Colonic mucosa (tissue), 4 donors: ENCODE measurements at places on chromosomes 4 and X. TPM values are rescaled to one million over a fixed set of nuclear protein-coding genes. Genes with fewer than 3 reads are reported as not detected.

GRCh38 chr4:145130788-145131399 lies 32.8 kb downstream of the ABCE1 start:
- no peak for DNase-seq
- H3K36me3 ChIP-seq: no peaks in the 10 kb centered on the region
- no peak overlapping the region for H3K27ac ChIP-seq

DNA sequence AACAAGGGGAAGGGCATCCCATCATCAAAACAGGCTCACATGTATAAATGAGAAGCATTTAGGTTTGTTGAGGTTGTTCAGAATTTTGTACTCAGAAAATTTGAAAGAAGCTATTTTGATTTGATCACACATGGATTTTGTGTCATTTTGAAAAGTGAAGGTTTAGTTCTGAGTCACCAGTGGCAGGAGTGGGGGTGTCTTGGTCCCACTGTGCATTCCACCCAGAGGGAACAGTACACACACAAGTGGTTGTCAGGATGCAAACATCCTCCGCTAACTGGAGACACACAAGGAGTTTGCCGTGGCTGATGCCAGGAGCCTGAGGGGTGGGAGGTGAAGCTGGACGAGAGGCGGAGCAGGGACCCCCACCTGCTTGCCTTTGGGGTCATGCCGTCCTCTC lies 198.2 kb upstream of the PSAPL1 start:
- H3K27ac ChIP-seq: no peak overlapping the region
- H3K4me3 ChIP-seq: no peak overlapping the region
- H3K36me3 ChIP-seq: no peaks in the 10 kb centered on the region
- H3K4me1 ChIP-seq: no peaks in the 10 kb centered on the region
- no peak for DNase-seq

DNA sequence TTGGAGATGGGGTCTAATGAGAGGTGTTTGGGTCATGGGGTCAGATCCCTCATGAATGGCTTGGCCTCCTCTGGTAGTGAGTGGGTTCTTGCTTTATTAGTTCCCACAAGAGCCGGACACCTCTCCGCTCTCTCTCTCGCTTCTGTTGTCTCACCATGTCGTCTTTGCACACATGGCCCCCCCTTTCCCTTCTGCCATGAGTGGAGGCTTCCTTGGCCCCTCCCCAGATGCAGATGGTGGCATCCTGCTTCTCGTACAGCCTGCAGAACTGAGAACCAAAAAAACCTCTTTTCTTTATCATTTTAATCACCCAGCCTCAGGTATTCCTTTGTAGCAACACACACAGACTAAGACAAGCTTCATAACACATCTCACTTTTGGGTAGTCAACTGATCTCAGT lies 49.6 kb upstream of the SPRY1 start:
- no peak for DNase-seq
- H3K4me3 ChIP-seq: no peak overlapping the region
- H3K27ac ChIP-seq: no peak overlapping the region

POLA1 gene
- 19.6 TPM for total RNA-seq

NXF3 gene
- total RNA-seq: 0.40 TPM

DNA sequence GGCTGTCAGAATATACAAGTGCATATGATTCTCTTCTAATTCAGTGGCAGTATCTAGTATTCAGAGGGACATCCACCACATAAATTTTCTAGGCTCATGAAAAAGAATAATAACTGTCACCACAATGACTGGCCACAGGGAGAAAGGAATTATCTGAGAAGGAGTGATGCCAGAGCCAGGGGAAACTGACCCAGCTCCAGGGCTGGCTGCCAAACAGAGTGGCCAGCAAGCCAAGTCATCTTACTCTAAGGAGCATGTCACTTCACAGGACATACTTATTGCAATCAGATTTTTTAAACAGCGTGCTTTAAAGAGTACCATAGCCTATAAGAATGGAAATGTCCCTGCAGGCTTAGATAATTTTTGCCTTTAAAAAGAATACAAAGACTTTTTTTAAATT lies 5.8 kb upstream of the SEPTIN11 start:
- no peak overlapping the region for H3K4me3 ChIP-seq
- H3K36me3 ChIP-seq: no peaks in the 10 kb centered on the region
- no peak for DNase-seq
- no peaks in the 10 kb centered on the region for H3K27me3 ChIP-seq
- H3K27ac ChIP-seq: no peak overlapping the region

DUSP9 gene
- 0.49 TPM for total RNA-seq

DNA sequence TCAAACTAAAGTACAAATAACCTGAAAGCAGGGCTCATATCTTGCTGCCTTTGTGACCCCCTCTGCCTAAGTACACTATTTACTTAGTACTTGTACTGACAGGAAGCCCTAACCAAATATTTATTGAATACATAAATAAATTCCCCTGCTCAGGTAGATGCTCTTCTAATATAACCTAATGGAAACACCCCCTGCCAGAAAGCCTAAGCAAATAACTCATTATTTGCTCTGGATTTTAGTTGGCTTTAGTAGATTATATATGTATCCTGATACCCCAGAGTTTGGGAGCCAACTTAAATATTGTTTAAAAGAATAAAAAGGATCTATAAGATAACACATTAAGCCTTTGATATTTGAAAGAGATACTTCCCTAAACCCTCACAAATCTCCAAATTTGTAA lies 318.2 kb downstream of the PPP1R2C start:
- H3K27me3 ChIP-seq: peaks cover 2% of the 10 kb centered on the region
- no peak overlapping the region for H3K4me3 ChIP-seq
- H3K4me1 ChIP-seq: no peaks in the 10 kb centered on the region
- H3K27ac ChIP-seq: no peak overlapping the region

DNA sequence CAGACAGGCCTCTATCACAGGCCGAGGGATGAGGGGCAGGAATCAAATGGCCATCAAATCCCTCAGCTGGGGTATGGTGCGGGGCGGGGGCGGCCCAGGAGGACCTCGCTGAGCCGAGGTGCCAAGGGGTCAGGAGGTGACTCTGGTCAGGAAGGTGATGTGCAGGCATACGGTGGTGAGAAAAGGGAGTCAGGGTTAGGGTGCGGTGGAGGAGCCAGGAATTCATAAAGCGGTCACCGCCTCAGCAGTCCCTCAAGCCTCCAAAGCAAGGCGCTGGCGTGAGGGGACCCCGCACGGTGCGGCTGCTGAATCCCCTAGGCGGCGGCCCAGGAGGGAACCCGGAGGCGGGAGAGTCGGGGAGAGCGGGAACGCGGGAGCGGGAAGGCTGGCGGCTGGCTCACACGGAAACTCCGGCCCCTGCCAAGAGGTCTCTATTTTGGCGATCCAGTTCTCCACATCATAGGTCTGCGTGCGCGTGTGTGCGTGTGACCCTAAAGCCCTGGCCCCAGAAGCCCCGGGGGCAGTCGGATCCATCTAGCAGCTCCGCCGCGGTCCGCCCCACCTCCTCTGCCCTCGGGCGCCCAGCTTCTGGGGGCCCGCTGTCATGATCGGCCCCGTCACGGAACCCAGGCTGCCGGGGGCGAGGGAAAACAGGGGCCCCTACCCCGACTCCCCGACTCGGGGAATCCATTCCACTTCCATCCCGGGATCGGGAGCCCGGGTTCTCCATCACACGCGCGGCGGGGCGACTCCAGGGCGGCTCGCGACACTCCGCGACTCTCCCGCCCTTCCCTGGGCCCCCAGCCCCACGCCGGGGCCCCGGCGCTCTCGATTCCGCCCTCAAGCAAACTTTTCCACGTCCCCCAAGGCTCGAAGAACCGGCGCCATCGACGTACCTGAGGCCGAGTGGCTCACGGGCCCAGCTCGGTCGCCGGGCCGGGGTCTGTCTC lies 593 bp downstream of the ELF4 start:
- peak overlapping the region; percentile 54 for H3K4me3 ChIP-seq
- no peak for DNase-seq
- H3K27ac ChIP-seq: peak overlapping the region; percentile 90
- no peaks in the 10 kb centered on the region for H3K27me3 ChIP-seq
- H3K36me3 ChIP-seq: no peaks in the 10 kb centered on the region
- no peaks in the 10 kb centered on the region for H3K4me1 ChIP-seq

- H3K27ac ChIP-seq: peak within 1 kb of the TSS; percentile 87
- H3K4me1 ChIP-seq: no peaks in the 10 kb centered on the region
- no peaks in the 10 kb centered on the region for H3K36me3 ChIP-seq
Measured at GRCh38 chrX:65667503-65668376, at the start of gene MSN. MSN (plus strand) TSS chrX:65667654; CDS start chrX:65667842, 188 bp downstream.

GRCh38 chr4:1509366-1509765 lies 103.1 kb upstream of the NKX1-1 start:
- no peaks in the 10 kb centered on the region for H3K4me1 ChIP-seq
- no peak overlapping the region for H3K27ac ChIP-seq
- DNase-seq: no peak
- H3K27me3 ChIP-seq: no peaks in the 10 kb centered on the region
- no peak overlapping the region for H3K4me3 ChIP-seq

DNA sequence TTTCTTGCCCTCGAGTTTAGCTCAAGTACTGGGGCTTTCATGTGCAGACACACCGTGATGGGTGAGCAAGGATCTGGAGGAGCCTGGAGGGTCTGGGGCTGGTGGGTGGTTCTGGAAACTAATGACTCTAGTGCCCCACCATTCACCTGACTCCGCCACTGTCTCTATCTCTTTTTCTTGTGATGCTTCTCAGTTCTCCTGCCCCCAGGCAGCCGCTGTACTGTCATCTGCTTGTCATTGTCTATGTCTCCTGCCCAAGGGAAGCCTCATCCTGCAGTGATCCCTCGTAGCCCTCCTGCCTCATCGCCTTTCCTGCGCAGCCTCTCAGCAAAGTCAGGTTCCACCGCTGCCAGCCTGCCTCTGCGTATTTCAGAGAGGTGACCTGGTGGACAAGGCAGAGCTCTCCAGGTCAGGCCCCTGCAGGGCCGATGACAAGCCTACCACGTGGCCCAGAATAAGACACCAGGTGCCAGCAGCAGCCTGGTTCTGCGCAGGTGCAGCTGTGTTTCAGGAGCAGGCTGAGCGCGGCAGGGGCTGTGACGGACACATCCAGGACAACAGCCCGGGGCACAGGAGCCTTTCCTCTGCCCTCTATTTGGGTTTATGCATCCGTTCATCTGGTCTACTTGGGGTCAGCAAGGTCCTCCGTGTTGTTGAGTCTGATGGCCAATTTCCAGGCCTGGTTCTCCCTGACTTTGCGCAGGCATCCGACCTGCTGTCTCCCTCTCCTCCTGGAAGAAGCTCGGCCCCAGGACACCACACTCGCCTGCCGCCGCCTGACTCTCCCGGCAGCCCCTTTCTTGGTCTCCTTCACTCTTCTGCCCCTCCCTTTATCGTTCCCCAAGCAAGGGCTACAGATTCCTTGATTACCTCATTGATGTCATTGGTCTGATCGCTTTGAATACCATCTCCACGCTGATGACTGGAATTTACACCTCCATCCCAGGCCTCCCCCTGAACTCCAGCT lies 30.9 kb upstream of the CDKN2AIP start:
- no peak overlapping the region for H3K27ac ChIP-seq
- DNase-seq: no peak
- no peak overlapping the region for H3K4me3 ChIP-seq
- H3K27me3 ChIP-seq: no peaks in the 10 kb centered on the region
- no peaks in the 10 kb centered on the region for H3K4me1 ChIP-seq

- H3K36me3 ChIP-seq: no peaks in the 10 kb centered on the region
- no peak for DNase-seq
- H3K27me3 ChIP-seq: no peaks in the 10 kb centered on the region
Measured at GRCh38 chr4:187469627-187470026, 525.9 kb upstream of the ZFP42 start.

GRCh38 chr4:151811403-151811802 lies 50.6 kb upstream of the GATB start:
- H3K27me3 ChIP-seq: no peaks in the 10 kb centered on the region
- no peak overlapping the region for H3K4me3 ChIP-seq
- no peaks in the 10 kb centered on the region for H3K4me1 ChIP-seq
- H3K27ac ChIP-seq: no peak overlapping the region

SUV39H1 gene
- 4.8 TPM for total RNA-seq

DNA sequence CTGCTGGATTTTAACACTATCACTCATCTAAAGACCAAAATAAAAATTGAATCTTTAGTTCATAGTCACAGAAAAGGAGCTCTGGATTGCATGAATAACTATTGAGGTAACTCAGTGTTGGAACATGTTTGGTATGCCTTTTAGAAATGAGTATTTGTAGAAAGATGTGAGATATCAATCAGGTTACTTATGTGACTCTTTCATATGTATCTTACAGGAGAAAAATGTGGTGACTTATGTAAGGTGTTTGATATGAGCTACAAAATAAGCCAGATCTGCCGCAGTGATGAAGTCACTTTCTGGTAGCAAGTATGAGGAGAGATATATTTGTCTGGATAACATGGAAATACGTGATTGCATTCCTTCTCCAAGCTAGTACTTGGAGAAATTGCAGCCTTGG lies 1653.3 kb upstream of the PCDH7 start:
- no peaks in the 10 kb centered on the region for H3K27me3 ChIP-seq
- no peak for DNase-seq
- no peaks in the 10 kb centered on the region for H3K36me3 ChIP-seq
- no peak overlapping the region for H3K4me3 ChIP-seq
- H3K27ac ChIP-seq: no peak overlapping the region
- no peaks in the 10 kb centered on the region for H3K4me1 ChIP-seq

- no peaks in the 10 kb centered on the region for H3K36me3 ChIP-seq
- no peaks in the 10 kb centered on the region for H3K27me3 ChIP-seq
- H3K27ac ChIP-seq: no peak overlapping the region
- DNase-seq: no peak
- H3K4me1 ChIP-seq: no peaks in the 10 kb centered on the region
Measured at GRCh38 chr4:21697583-21697982, 251.0 kb downstream of the KCNIP4 start.

DNA sequence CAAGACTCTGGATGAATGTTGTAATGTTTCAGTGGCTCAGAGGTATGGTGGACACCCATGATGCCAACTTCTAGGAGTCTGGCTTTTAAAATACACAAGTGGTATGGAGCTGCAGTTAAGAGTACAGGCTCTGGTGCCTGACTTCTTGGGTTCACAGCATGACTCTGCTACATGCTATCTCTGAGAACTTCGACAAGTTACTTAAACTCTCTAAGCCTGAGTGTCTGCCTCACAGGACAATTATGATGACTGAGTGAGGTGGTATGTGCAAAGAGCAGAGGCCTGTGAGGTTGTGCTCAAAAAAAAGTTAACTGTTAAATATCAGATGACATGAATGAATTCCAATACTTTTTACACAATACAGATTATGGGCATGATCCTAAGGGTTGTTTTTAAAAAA lies 90.9 kb upstream of the SRD5A3 start:
- H3K4me1 ChIP-seq: no peaks in the 10 kb centered on the region
- no peak for DNase-seq
- no peaks in the 10 kb centered on the region for H3K27me3 ChIP-seq
- no peak overlapping the region for H3K27ac ChIP-seq
- H3K4me3 ChIP-seq: no peak overlapping the region
- H3K36me3 ChIP-seq: no peaks in the 10 kb centered on the region

- H3K27ac ChIP-seq: no peak overlapping the region
- no peak overlapping the region for H3K4me3 ChIP-seq
- H3K36me3 ChIP-seq: no peaks in the 10 kb centered on the region
- H3K27me3 ChIP-seq: no peaks in the 10 kb centered on the region
- no peaks in the 10 kb centered on the region for H3K4me1 ChIP-seq
- no peak for DNase-seq
Measured at GRCh38 chr4:113790478-113790877, 28.9 kb upstream of the CAMK2D start.

- DNase-seq: no peak
- no peaks in the 10 kb centered on the region for H3K27me3 ChIP-seq
- H3K4me1 ChIP-seq: no peaks in the 10 kb centered on the region
- no peak overlapping the region for H3K4me3 ChIP-seq
Measured at GRCh38 chr4:1976416-1977352, 32.1 kb downstream of the NELFA start.

F8 gene
- total RNA-seq: 2.3 TPM

- H3K4me1 ChIP-seq: no peaks in the 10 kb centered on the region
- no peak within 1 kb of the TSS for H3K27ac ChIP-seq
- no peaks in the 10 kb centered on the region for H3K36me3 ChIP-seq
- DNase-seq: peak; percentile 24
Measured at GRCh38 chrX:51332188-51332942, at the start of gene NUDT10. NUDT10 (plus strand) TSS chrX:51332822; CDS start chrX:51332966, 144 bp downstream.
